ENCODE measurements at places on chromosomes 6 and 20.

DNA sequence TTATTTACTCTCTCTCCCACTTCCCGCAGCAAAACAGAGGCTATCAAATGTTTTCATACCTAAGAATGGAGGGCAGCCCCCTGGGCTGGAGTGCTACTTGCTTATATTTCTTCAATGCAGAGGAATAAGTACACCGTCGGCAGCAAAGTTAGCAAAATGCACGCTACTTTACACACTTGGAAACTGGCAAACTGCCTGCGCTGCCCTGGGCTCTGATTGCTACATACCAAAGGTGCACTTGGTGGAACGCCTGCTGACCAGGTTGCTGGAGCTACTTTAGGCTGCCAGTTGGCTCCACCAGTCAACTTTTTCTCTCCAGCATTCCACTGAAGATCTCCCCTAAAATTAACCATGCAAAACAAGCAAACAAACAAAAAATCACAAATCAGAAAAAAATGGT is 62.4 kb downstream of the PRSS35 start:
- no peak for DNase-seq

- DNase-seq = no peak
These were observed 124.0 kb upstream of the B3GAT2 start for GRCh38 chr6:71080826-71081225.

DNA sequence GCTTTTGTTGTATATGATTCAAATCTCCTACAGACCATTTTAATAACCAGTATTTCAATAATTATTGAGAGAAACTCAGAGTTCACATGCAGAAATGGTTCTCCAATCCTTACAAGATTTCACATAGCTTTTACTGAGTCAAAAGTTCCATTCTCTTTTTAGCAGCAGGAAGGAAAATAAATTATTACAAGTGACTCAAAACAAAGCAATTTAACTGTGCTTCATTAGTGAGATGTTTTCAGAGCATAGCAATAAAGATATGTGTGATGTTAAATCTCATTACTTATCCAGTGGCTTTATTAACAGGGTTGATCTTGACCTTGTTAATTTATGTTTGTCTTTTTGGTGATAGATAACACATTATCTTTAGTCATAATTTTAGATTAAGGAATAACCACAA is 22.0 kb downstream of the KIF13A start:
- DNase-seq = no peak

DNA sequence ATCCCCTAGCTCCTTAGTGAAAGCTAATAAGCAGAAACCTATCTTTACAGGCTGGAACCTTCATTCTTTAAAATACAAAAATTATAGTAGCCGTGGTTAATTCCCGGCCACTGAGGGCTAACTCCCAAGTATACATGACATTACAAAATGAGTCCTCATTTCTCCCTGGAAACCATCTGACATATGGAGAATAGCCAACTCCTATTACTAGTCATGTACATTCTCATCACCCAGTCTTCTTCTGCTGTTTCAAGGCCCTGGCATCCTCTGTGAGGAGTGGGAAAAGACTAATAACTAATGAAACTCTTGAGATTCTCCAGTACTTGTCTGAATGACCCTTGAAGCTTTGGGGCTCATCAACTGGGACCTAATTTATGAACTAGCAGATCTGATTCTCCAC is 30.2 kb downstream of the CSNK2A1 start:
- DNase-seq = no peak

- DNase-seq = no peak
These were observed 139.8 kb downstream of the KHDC1L start for GRCh38 chr6:73085443-73085871.

DNA sequence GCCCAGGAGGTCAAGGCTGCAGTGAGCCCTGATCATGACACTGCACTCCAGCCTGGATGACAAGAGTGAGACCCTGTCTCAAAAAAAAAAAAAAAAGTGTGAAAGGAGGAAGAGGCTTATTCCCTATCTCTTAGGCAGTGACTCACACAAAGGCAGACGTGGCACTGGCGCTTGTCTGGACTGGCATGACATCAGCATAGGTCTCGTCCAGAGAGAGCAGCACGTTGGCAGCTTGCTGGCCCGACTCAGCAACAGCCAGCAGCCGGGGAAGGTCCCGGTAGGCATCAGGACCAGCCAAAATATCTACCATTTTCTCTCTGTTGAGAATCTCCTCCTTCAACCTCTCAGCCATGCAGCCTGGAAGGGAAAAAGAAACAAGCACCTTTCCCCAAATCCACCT is 14.1 kb downstream of the CDK5RAP1 start:
- peak; percentile 77 for DNase-seq

DNA sequence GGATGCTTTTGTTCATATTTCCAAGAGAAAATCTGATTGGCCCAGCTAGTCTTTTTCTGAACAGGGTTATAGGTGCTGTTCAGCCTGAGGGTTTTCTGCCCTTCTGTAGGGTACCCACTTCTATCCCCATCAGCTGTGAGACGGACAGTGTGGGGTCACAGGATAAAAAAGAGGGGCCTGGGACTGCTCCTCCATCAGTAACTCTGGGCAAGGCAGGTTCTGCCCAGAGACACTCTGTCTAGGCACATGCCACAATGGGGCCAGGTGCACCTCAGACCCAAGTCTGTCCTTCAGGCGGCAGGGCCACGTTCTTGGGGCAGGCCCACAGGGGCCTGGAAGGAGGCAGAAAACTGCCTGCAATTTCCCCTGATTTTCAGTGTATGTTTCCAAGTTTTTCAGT is 20.0 kb downstream of the ID4 start:
- no peak for DNase-seq

DNA sequence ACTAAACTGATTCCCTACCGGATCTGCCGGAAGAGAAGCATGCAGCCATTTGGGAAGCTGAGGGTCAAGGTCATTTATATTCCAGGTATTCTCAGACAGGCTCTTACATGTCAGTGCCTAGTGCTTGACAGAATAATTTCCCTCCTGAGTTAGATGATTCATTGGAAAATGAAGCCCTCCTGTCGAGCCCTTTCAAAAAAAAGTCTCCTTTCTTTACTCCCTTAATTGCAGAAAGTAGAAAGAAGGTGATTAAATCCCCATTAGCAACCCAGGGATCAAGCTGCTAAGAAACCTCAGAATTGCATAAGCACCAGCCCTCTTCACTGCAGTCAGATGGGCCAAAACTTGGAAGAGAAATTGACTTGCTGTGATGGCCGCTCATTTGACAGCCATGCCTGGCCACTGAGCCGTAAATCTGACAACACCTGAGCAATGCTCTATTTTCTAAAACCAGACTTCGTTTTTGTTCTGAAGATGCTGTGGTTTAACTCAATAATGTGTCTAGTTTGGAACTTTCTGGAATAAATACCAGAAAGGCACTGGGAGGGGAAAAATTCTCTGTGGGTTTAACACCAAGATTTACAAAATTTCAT is 61.0 kb upstream of the ARMH2 start:
- DNase-seq = no peak

GRCh38 chr6:72741083-72741482 is 119.2 kb downstream of the KCNQ5 start:
- DNase-seq = no peak

DNA sequence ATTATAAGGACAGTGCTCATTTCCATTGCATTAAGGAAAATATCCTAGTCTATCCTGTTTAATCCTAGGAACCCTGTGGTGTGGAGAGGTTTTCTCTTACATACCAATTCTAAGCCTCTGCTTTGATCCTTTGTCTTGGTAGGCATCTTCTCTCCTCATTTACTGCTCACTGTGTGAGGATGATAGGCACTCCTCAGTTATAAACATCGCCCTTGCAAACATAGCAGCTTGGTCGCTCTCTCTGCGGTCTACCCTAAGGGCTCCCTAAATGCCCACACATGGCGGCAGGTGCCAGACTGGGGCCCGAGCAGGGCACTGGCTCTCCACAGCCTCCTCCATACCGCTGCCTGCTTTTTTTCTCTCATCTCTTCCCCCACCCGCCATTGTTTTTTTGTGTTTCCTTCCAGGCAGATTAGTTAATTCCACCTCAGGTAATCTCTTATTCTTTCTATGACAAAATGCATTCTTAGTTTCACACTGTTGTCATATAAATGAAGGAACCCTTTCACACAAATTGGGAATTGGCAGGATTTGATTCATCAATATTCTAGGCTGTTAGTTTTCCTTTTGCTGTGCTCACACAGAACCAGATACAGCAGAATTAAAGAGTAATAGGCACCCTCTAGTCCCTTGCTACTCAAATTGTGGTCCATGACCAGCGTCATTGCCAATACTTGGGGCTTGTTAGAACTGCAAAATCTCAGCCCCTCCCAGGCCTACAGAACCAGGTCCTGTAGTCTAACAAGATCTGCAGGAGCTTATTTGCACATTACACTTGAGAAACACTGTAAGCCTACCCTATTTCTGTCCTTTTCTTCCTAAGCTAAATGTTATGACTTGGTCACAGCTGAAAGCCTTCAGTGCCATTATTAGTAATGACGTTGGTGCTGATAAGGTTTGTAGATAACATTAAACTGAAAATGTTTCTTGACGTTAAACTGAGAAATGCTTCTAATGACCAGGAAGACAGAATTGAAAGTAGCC is 36.3 kb downstream of the CARMIL1 start:
- DNase-seq = no peak

- DNase-seq = no peak
These were observed 19.7 kb downstream of the ZBP1 start for GRCh38 chr20:57600320-57601210.

GRCh38 chr6:101069191-101069795 is 188.2 kb upstream of the ASCC3 start:
- no peak for DNase-seq

DNA sequence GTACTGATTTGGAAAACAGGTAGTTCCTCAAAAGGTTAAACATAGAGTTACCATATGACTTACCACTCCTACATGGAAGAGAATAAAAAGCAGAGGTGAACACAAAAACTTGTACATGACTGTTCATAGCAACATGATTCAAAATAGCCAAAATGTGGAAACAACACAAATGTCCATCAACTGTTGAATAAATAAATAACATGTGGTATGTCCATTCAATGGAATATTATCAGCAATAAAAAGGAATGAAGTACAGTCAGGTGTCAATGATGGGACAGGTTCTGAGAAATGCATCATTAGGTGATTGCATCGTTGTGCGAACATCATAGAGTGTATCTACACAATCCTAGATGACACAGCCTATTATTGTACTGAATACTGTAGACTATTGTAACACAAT is 35.3 kb downstream of the NOL4L start:
- no peak for DNase-seq

DNA sequence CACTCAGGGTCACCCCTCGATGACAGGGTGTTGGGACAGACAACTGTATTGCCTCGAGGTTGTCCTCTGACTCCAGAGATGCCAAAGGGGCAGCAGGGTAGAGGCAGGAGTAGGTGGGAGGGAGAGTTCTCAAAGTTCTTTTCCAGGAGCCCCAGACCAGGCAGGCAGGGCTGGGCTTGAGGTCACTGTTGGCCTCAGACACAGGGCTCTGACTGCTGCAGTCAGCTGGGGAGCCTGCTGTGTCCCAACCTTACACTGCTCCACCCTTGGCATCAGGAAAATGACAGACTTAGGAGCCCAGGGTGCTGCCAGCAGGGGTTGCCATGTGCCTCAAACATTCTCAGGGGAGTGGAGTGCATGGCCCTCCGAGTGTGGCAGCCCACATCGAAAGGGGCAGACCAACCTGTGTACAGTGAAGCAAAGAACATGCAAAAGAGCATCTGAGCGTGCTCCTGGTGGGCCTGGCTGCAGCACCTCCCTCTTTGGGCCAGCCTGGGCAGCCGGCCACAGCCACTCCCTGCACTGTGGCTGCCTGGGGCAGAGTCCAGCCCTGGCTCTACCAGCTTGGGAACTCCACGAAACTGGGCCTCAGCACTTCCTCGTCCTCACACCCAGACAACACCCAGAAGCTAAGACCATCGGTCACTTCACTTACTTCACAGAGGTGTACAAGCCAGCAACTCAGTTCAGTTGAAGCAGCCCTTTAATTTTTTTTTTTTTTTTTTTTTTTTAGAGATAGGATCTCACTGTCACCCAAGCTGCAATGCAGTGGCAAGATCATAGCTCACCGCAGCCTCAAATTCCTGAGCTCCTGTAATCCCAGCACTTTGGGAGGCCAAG is 24.0 kb downstream of the C6orf132 start:
- DNase-seq = no peak

DNA sequence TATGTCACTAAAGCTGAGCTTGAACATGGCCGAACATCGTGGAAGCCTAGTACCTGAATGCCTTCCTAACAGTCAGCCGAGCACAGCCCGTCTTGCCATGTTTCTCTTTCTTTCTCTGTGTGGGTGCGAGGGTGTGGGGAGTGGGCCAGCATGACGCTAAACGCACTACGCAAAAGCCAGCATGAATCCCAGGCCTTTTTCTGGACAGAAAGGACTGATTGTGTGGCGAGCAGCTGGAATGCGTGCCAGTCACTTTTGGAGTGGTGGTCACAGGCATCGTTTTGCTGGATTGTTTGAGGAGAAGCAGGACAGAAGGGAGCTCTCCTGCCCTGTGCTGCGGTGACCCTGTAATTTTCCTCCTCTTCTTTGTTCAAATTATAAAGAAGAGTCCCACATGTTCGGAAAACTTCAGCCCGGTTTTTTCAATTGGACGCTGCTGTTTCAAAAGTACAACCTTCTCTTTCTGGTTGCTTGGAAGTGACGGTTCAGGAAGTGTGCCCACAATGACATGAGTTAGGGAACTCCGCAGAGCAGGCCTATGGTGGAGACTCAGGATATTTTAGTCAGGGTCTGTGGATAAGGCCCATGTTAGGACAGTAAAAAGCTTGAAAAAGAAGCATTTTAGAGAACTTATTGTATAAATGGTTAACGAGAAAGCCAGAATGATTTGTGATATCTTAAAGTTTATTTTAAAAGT is 54.3 kb downstream of the PDE7B start:
- no peak for DNase-seq

DNA sequence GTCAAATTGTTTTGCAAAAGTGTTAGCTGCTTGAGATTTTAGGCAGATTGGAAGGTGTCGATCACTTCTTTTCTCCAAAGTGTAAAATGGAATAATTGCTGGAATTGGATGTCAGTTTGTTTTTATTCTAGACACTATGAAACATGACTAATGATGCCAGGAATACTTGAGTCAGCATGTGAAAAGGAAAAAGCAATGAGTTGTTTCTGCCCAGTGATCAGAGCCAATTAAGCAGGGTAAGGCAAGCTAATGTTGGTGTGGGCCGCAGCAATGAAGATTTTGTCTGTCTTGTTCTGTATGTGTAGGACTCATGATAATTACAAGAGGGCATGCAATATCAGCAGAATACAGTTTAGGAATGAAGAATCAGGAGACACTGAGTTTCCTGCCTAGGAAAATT is 110.3 kb downstream of the CARMIL1 start:
- no peak for DNase-seq

DNA sequence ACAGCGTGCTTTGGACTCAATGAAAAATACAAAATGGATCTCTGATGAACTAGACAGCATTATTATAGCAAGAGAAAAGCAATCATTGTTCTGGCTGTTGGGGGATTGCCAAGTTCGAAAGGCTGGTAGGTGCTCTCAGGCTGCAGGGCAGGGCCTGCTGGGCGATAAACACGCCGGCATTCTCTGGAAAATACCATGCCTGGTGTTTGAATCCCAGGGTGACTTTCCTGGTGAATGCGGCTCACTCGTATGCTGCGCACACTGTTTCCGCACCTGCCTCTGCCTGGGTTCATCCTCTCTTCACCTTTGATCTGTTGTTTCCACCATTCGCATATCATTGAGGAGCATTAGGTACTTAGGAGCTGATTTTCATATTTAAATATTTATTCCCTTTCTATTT is 37.4 kb downstream of the GCNT2 start:
- no peak for DNase-seq
